Left cardiac atrium (tissue), 4 donors: ENCODE measurements at places on chromosomes 13 and 19.

DNA sequence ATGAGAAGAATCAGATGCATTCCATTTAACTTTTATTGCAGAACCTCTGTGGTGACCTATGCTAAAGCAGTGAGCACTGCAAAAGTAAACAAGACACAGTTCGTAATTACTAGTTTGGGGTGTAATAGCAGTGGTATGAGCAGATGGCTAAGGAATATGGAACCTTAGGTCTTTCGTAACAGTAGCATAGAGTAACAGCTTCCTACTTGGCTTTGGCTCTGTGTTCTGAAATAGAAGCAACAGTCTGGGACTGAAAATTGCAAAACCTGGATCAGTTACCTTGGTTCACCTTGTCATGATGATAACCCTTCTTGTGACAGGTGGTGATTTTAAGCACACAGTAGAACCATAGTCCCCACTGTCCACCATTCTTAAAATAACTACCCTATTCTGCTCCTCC, 303.4 kb downstream of the GPC6 start:
- no peak for DNase-seq

DNA sequence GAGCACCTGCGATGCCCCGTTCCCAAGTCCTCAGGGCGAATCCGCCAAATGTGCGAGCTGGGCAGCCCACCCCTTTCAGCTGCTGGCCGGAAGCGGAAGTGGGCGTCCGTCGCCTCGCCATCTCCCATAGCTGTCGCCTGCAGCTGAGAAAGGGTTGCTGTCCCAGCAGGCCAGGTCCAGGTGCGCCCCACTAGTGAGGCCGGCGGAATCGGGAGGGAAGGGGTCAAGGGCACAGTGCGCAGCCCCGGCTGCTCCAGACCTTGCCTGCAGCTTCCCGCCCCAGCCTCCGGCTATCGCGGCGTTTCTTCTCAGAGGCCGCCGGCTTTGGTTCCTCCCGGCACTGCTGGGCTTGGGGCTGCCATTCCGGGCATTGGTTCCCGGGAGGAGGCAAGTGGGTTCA, at the start of gene ZNF177:
Gene ZNF177 (plus strand): TSS at position 109 of the 400 bp plus-strand sequence. CDS start 15,299 bp downstream, outside the sequence.
- DNase-seq, result no peak

DNA sequence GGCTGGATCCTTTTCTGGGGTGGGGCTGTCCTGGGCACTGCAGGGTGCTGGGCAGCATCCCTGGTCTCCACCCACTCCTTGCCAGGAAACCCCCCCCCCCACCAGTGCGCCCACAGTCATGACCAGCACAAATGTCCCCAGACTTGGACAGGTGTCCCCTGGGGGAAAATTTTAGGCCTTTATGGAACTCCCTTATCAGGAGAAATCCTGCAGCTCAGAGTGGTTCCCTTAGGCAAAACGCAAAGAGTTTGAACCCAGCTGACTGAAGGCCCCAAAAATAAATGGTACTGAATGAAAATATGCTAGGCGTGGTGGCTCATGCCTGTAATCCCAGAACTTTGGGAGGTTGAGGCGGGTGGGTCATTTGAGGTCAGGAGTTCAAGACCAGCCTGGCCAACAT, 51.8 kb downstream of the GADD45B start:
- DNase-seq, result no peak

GRCh38 chr13:29621051-29621800, 25.7 kb upstream of the SLC7A1 start:
- no peak for DNase-seq

DNA sequence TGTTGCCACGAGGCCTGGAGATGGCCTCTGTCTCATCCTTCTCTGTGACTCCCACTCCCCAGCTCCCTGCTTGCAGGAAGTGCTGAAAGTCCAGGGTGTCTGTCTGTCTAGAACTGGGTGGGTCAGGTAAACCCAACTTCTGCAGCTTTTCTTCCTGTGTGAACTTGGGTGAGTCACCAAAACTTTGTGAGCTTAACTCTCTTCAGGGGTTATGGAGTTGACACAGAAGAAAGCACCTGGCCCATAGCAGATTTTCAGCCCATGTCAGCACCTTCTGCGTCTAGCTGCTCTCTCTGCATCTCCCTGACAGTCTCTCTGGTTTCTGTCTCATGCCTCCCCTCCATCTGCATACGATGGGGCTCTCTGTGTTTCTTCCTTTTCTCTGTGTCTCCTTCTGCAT, 4.2 kb upstream of the CACNG7 start:
- DNase-seq, result no peak

GRCh38 chr19:7397687-7398086, 49.0 kb downstream of the ARHGEF18 start:
- DNase-seq, result no peak

GRCh38 chr19:2259336-2259735, 3.1 kb upstream of the JSRP1 start:
- no peak for DNase-seq

GRCh38 chr19:47229676-47230053, 1.3 kb downstream of the BBC3 start:
- no peak for DNase-seq

- DNase-seq, result no peak
Measured at GRCh38 chr13:92354583-92354982, 872.0 kb upstream of the GPC6 start.

GRCh38 chr13:26949701-26950502, 189.3 kb upstream of the GPR12 start:
- DNase-seq, result no peak

DNA sequence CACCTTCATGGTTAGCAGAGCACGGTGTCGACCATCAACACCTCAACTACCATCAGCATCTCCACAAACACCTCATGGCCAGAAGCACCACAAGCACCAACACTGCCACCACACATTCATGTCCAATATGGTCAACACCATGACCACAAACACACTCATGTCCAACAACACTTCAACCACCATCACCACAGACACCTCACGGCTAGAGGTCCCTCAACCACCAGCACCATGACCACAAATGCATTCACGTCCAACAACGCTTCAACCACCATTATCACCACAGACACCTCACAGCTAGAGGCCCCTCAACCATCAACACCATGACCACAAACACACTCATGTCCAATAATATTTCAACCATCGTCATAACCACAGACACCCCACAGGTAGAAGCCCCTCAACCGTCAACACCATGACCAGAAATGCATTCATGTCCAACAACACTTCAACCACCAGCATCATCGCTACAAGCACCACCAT, 10.2 kb downstream of the TRAPPC5 start:
- no peak for DNase-seq

DNA sequence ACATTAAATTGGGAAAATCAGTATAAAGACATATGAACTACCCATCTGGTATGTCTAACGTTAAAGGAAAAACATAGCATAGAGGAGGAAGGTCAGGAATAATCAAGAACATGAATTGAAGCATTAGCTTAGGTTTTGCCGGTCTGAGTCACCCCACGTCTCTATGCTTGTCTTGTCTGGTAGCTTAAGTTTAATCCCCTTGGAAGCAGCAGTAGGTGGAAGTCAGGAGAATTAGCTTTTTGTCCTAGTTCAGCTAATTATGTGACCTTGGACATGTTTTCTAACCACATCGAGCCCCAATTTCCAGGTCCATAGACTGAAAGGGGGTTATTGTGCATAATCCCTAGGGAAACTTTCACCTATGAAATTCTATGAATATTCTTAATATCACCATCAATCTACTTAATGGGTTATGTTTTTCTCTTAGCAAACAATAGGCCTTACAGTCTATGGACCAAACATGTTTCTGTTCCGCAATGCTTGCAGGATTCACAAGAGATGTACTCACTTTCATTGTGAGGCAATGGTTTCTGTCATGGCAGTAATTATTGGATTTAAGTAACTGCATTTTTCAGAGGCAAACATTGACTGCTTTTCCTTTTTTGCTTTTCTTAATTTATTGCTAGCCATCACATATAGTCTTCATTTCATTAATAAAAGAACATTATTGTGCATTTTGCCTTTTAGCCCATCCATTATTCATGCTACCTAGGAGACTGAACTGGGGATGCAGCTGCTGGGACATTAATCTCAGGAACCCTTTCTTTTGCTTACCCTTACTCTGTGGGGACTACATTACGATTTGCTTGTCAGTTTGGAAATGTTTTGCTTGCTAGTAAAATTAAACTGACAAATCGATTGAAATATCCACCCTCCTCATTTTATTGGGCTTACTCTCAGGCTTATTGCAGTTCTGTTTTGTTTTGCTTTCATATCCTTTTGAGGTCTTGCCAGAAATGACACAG, 304.8 kb upstream of the MAB21L1 start:
- no peak for DNase-seq

GRCh38 chr19:34837262-34837661, 64.2 kb upstream of the ZNF599 start:
- DNase-seq, result peak; percentile 78

DNA sequence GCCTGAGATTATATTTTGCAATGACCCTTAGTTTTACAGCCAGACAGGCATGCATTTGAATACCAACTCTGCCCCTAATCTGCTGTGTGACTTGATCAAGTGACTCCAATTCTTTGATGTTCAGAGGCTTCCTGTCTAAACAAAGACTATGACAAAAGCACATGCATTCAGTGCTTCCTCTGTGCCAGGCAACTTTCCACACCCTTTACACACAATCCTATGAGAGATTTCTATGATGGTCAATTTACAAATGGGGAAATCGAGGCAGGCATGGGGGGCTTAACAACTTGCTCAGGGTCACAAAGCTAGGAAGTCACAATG, 3.7 kb upstream of the LYPD3 start:
- DNase-seq, result no peak

- no peak for DNase-seq
Measured at GRCh38 chr13:46662690-46663089, 109.7 kb downstream of the LRCH1 start.

DNA sequence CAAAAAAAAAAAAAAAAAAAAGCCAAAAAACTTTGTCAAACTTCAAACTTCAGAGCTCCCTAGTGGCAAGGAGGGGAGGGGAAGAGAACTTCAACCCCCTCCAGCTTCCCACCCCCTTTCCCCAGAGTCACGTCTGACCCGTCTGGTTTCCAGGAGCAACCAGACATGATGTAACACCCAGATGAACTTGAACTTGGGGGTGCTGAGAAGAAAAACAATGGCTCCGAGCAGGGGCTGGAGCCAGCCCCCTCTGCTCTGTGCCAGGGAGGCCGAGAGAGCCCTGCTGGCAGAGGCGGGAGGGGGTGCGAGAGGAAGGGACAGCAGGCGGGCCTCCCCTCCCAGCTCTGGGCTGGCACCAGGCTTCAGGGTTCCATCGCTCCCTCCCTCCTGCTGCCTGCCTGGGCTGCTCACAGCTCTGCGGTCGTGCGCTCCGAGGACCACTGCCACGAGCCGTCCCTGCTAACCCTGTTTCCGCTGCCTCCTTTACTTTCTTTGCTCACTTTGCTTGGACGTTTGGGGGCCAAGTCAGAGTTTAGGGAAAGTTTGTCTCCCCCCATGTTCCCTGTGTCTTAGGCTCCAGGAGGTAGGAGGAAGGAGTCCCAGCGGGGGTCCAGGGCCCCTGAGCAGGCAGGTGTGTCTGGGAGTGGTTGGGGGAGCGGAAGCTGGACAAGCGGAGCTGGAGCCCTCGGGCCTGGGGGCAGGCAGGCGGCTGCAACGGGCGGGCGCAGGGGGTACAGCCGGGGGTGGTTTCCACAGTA, 11.1 kb downstream of the LYL1 start:
- DNase-seq, result peak; percentile 68

- no peak for DNase-seq
Measured at GRCh38 chr19:14272623-14273022, 66.7 kb upstream of the ADGRL1 start.

- DNase-seq, result no peak
Measured at GRCh38 chr13:36294096-36294495, 3.5 kb downstream of the CCDC169 start.

- DNase-seq, result no peak
Measured at GRCh38 chr13:110280231-110280813, 26.6 kb downstream of the COL4A1 start.

- no peak for DNase-seq
Measured at GRCh38 chr13:22107549-22107948, 436.7 kb downstream of the FGF9 start.

DNA sequence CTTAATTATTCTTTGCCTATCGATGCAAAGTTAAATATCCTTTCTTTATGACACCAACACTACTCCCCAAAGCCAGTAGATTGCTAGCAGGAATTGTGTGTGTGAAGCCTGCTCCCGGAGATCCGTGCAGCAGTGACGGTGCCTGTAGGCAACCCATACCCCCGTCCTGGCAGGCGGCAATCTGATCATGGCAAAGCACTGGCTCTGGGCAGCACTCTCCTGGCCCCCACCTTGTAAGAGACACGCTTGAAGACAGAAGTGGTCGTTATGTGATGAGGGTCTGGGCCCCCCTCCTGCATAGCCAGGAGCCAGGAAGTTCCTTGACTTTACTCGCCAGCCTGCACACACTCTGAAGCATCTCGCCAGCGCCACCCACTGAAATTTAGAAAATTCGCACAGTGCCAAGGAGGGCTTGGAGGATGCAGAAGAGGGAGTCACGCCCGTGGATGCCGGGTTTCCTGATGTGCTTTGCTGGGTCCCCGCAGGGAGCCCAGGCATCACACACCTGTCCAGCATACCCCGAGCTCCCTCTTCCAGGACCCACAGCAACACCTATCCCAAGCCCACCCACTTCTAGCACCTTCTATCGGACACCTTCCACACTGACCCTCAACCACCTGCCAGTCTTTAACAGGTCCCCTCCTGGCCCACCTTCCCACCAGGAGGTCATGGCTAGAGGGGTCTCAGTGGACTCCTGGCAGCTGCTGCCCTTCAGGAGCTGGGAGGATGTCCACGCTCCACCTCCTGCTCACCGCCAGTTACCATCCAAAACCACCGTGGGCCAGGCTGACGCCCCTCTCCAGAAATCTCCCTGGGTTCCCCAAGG, 54.5 kb downstream of the CEBPG start:
- DNase-seq, result peak; percentile 5

DNA sequence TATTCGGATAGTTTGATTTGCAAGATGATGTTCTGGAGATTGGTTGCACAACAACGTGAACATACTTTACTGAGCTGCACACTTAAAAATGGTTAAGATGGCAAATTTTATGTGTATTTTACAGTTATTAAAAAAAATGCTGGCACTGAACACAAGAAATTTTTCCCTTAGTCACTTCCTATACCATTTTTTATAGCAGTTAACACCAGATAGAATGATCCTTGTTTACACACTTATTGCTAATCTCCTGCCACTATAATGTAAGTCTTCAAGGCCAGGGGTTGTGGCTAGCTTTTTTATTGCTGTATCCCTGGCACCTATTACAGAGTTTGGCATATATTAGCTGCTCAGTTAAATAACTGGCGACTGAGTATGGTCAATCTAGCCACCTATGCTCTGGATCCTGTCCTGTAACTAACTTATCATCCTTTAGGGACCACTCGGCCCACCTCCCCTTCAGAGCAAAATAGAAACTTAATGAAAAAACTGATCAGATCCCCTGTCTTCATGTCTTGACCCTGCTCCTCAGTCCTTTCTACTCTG, 2.0 kb upstream of the EBPL start:
- no peak for DNase-seq

- DNase-seq, result no peak
Measured at GRCh38 chr13:59888408-59888807, 275.3 kb downstream of the DIAPH3 start.
